Stimulated activated CD4-positive, alpha-beta T cell treated with anti-CD3 and anti-CD28 coated beads, Interleukin-4, amount 100 ng/mL, for 48 hours (primary cell): ENCODE measurements at places on chromosomes 1 and 21.
A peak's percentile ranks its signal among the peaks of the same experiment; 100 is the strongest.

GRCh38 chr1:210250665-210250997, 18.0 kb downstream of the SERTAD4 start:
- no peak for DNase-seq

DNA sequence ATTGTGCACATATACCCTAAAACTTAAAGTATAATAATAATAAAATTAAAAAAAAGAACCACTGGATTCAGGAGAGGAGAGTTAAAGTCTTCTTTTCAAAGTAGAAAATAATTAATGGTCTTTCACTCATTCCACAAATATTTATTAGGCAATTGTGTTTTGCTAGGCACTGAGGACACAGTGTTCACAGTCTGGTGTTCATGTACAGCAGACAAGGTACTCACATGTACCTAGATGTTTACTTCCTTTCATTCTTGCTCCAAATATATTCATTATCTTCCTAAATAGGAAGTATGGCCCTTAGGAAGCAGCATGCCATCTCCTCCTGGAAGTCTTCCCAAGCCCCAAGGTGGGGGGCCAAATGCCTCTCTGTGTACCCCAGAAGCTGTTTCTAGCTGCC, 265.0 kb downstream of the NPHP4 start:
- DNase-seq, result no peak

DNA sequence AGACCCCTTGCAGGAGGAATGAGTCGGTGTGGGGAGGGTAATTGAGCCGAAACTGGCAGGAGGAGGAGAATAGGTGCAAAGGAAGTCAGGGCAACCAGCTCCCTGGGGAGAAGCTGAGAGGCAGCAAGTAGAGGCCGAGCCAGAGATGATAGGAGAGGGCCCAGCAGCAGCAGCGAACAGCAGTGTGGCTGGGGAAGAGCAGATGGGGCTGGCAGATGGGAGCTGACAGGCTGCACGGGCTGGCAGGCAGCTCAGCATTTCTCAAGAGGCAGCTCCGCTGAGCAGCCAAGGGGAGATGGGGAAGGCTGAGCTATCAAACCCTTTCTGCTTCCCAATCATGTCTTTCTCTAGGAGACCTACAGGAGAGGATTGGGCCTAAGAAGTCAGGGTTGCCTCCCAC, 158.2 kb downstream of the TRIM33 start:
- no peak for DNase-seq

DNA sequence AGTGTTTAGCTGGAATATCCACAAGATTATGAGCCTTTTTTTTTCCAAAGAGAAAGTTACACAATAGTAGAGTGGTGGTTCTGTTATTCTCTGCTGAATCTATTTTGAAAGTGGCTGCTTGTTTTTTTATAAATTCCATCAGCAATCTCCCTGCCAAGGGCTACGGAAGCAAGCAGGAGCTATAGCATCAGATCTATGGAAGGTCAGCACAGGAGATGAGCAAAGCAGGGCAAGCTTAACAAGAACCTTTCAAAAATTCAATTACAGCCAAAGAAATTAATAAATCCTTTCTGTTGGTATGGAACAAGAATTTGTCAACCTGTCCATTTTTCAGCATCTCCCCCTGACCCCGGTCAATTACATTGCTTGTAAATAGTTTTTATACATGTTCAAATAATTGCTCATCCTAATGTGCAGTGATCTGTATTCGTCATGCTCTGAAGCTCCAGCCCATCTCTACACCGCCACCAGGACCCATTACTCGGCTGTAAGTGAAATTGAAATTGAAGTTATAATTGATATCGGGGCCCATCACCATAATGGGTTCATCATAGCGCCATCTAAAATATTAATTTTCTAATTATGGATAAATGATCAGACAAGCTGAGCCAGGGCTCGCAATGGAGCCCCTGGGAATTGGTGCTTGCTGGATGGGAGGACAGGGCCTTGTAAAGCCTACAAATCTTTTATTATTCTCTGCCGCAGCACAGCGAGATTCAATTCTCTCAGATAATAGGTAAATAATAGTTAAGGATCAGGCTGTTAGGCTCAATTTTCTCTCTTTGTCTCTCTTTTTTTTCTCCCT, 215.1 kb downstream of the ATG4C start:
- no peak for DNase-seq

- DNase-seq, result no peak
Measured at GRCh38 chr1:4021136-4021973, 121.3 kb upstream of the C1orf174 start.

DNA sequence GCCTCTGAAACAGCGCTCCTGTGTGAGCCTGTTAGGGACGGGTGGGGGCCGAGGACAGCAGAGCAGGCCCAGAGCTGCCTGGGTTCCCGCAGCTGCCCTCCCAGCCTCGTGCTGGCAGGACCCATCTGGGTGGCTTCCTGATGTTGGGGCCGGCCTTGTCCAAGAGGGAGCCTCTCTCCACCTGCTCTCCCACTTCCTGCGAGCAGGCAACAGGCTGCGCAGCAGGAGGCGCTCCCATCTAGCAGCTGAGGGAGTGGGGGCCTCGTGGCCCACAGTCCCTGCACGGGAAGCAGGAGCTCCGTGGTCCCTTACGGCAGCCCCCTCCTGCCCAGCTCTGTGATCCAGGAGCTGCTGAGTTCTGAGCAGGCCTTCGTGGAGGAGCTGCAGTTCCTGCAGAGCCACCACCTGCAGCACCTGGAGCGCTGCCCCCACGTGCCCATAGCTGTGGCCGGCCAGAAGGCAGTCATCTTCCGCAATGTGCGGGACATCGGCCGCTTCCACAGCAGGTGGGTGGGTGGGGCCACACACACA, 68.0 kb downstream of the TRIM11 start:
- no peak for DNase-seq

GRCh38 chr1:116514708-116515525, 55.9 kb downstream of the CD58 start:
- DNase-seq, result peak; percentile 38

- no peak for DNase-seq
Measured at GRCh38 chr1:231160895-231161666, 777 bp upstream of the TRIM67 start.

DNA sequence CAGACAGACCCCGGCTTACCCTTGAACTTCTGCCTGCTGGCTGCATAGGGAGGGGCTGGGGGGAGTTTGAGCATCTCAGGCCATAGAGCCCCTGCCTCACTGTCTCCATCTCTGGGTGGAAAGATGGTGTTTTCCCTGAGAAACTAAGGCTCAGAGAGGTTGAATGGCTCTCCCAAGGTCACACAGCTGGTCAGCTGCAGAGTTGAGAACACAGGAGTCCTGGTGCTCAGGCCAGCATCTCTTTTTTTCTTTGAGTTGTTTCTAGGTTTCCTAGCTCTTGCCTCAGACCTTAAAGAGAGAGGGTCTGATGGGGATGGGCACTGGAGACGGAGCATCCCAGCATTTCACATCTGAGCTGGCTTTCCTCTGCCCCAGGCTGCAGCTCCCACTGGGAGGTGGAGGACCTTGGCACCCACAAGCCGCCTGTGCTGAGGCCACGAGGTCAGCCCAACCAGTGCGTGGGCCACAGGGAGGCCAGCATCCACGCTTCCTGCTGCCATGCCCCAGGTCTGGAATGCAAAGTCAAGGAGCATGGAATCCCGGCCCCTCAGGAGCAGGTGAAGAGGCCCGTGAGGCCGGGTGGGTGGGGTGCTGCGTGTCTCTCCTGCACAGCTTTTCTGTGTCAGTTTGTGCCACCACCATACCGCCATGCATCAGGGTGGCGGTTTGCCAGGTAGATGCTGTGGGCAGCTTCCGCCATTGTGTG, 21.8 kb downstream of the PCSK9 start:
- no peak for DNase-seq

GRCh38 chr1:21539933-21540332, 30.7 kb downstream of the ALPL start:
- DNase-seq, result no peak

GRCh38 chr1:111463029-111463683, 10.6 kb upstream of the C1orf162 start:
- DNase-seq, result no peak
